ENCODE measurements at places on chromosomes 2 and 18.

DNA sequence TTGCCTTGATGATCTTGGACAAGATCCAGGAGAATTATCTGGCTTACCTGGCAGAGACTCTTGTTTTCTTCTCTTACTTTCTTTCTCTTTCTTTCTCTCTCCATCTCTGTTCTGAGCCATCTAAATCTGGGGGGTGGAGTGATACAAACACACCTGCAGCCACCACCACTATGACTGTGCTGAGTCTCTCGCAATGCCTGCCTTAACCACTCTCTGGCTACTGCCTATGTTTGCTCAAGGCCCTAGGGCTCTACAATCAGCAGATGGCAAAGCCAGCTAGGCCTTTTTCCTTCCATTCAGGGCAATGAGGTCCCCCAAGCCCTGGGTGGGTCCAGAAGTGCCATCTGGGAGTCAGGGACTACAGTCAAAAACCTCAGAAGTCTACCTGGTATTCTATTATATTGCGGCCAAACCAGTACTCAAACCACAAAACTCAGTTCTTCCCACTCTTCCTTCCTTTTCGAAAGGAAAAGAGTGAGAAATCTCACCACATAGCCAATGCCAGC is 978.9 kb upstream of the NXPH2 start:
- no peak for DNase-seq

GRCh38 chr2:127175041-127175721 is 44.9 kb downstream of the CYP27C1 start:
- no peak for DNase-seq

DNA sequence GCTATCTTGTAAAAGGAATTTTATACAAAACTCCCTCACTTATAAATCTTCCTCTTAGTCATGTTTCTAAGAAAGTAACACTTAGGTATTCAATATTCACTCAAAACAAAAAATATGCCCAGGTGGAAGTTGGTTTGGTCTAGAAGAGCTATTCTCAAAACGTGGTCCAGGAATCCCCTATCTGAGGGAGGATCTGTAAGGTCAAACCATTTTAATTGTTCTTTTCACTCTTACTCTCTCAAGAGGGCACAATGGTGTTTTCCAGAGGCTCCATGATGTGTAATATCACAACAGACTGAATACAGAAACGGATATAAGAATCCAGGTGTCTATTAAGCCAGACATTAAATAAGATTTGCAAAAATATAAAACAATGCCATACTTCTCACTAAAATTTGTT is 9.9 kb downstream of the MOB1A start:
- DNase-seq = no peak

GRCh38 chr2:236916181-236916580 is 169.5 kb upstream of the COPS8 start:
- DNase-seq = no peak

DNA sequence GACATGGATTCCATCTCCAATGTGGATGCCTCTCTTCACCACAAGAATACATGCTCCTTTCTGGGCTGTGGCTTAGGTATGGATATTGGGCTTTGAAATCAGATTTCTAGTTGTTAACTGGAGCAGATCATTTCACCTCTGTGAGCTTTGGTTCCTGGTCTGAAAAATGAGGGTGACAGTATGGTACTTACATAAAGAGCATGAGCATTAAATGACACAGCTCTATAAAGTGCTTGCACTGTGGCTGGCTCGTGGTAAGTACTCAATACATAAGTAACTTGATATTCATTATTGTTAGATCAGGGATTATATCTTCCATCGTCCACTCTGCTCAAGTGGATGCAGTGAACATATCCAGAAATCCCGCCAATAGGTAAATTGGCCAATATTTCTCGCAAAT is 33.4 kb downstream of the ARHGAP25 start:
- no peak for DNase-seq

All from stimulated activated CD8-positive, alpha-beta memory T cell treated with anti-CD3 and anti-CD28 coated beads, Interleukin-2, amount 100 ng/mL, for 48 hours (primary cell).